ENCODE measurements at places on chromosomes 11 and 22.

DNA sequence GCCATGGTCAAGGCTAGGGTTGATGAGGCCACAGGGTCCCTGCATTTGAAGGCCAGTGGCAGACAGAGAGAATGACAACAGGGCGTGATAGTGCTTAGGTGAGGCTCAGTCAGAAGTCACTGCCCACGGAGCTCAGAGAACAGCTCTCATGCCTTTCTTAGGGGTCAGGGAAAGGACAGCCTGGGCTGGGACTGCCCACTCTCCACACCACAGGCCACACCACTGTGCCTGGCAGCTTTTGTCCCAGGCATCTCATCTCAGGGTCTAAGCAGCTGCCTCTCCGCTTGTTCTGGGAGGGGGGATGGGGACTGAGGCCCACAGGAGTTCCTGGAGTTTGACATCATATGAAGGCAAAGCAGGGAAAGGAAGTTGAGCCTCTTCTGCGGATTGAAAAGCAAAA lies 150.2 kb upstream of the B3GAT1 start:
- no peak for DNase-seq

DNA sequence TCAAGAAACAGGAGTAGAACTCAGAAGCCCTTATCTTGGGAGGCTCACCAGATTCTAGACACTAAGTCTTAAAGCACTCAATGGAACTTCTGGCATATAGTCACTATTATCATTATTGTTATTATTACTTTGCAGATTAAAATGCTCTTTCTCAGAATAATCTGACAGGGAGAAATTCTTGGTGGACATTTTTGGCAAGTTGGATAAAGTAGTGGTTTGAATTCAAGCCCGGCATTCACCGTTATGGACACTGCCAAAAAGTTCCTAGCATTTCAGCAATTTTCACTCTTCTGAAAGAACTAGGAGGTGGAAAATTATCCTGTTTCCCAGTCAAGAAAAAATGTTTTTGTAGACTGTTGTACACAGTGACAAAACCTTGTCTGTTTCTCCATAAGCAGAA lies 179.6 kb upstream of the ISX start:
- no peak for DNase-seq

GRCh38 chr11:119262668-119263351 lies 54.1 kb downstream of the MCAM start:
- no peak for DNase-seq

GRCh38 chr22:23537416-23537815 lies 42.7 kb downstream of the IGLL1 start:
- DNase-seq = no peak

DNA sequence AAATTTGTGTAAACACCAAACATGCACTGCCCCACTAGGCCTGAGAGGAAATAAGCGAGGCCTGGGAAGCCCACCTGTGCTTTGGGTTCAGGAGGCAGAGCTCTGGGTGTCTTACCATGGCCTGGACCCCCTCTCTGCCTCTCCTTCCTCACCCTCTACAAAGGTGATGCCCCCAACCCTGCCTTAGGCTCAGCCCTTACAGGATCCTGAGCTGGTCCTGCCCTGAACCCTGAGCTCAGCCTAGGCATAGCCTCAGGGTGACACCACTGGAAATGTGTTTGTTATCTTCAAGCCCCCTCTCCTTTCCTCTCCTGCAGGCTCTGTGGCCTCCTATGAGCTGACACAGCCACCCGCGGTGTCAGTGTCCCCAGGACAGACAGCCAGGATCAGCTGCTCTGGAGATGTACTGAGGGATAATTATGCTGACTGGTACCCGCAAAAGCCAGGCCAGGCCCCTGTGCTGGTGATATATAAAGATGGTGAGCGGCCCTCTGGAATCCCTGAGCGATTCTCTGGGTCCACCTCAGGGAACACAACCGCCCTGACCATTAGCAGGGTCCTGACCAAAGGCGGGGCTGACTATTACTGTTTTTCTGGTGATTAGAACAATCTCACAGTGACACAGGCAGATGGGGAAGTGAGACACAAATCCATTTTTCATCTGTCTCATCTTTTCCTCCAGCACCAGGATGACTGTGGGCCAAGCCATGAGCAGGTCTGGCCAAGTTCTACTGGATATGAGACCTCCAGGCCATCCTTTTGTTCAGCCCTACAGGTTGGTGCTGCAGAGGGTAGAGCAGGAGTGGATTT lies 117.8 kb downstream of the GGTLC2 start:
- DNase-seq = no peak

GRCh38 chr11:62508336-62509058 lies 38.1 kb downstream of the AHNAK start:
- no peak for DNase-seq

- DNase-seq = no peak
Observed at GRCh38 chr11:833114-833791, 501 bp downstream of the CD151 start.

GRCh38 chr22:40196628-40197360 lies 19.1 kb downstream of the TNRC6B start:
- no peak for DNase-seq

- DNase-seq = no peak
Observed at GRCh38 chr11:65116370-65117205, 913 bp downstream of the ZNHIT2 start.

DNA sequence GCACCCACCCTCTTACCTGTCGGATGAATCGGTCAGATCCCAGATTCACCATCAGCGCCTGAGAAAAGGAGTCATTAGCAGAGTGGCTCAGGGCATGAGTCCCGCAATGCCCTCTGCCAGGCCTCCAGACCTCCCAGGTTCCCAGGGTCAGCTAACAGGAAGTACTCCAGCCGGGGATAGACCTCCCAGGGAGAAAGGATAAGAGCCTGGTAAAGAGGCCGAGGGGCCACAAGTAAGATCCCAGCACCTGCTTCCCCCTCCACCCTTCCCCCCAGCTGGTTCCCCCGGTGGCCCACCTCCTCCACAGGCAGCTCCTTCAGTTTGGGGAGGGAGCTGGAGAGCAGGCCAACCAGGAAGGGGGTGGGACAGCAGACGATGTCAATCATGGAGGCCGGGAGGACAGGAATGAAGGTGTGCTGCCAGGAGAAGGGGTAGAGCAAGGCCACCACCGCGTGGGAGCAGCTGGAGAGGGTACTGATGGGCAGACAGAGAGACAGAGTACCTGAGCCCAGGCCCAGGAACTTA lies 16.4 kb downstream of the RPL27A start:
- DNase-seq = no peak

- DNase-seq = no peak
Observed at GRCh38 chr11:70913715-70914231, 338.6 kb downstream of the SHANK2 start.

GRCh38 chr22:41231369-41231768 lies 9.4 kb downstream of the CHADL start:
- no peak for DNase-seq

- no peak for DNase-seq
Observed at GRCh38 chr11:66220566-66220935, 47.9 kb upstream of the RAB1B start.

GRCh38 chr11:20634781-20635180 lies 34.6 kb upstream of the NELL1 start:
- DNase-seq = no peak

- no peak for DNase-seq
Observed at GRCh38 chr22:21917181-21917958, 35.3 kb downstream of the PPM1F start.

DNA sequence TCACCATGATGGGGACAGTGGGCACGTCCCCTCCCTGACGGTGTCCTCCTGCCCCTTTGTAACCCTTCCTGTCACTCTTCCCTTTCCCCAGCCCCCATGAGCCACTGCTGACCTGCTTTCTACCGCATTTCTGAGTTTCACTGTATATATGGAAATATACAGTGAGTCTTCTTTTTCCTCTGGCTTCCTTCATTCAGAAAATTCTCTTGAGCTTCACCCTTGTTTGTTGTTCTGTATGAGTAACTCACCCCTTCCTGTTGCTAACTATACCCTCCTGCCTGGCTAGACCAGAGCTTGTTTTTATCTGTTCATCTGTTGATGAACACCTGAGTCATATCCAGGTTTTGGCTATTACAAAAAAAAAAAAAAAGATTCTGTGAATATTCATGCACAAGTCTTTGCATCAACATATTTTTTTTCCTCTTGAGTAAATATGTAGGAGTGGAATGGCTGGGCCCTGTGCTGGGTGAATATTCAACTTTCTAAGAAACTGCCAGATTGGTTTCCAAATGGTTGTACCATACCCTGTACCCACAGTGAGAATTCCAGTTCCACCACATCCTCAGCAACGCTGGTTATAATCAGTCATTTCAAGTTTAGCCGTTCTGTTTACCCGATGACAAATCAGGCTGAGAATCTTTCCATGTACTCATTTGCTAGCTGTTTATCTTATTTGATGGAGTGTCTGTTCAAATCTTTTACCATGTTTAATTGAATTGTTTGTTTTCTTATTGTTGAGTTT lies 62.0 kb downstream of the IGF2 start:
- no peak for DNase-seq

GRCh38 chr22:44531487-44531886 lies 33.5 kb upstream of the RTL6 start:
- DNase-seq = no peak

DNA sequence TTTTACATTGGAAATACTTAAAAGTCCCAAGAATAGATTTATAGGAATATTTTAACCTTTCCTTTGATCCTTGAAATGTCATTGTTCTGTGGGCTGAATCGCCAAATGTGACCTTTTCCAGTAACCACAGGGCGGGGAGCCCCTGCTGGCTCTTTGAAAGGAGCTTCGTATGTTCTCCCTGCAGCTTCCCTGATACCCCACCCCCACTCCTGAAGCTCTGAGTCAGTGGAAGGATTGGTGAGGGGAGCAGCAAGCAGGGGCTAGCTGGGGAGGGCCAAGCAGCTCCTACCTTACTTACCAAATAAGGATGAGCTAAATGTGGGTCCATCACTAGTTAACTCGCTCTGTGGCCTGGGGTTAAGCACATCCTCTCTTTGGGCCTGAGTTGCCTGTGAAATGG lies 87.7 kb downstream of the CHST1 start:
- DNase-seq = no peak

DNA sequence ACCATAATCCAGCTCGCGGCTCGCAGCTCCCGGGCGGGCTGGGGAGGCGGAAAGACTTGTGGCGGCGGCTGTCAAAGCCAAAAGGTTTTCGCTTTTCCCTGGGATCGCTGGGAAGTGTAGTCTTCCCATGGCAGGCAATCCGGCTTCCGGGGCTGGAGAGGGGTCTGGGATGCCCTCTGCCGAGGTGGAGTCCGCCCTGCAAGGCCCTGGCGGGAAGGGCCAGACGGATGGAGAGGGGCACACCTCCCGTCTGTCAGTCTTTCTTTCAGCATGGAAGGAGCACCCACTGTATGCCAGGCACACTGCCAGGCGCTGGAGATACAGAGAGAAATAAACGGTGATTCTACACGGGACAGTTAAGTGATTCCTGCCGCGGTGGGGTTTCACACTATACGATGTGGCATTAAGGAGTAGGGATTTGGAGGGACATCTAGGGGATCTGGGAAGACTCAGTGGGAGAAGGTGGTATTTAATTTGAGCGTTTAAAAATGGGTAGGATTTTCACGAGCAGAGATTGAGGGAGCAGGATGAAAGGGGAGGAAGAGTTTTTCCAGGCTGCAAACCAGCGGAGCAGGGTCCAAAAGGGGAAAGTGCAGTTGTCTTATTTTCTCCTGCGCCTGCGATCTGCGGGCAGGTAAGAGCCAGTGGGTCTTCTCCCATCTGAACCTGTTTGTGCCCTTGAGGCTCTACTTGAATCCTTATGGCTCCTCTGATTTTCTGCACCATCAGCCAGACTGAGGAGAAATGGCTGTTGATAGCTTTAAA lies at the start of gene BACE1:
TSS of gene BACE1 (minus strand) at position 60 of the 765 bp plus-strand sequence. CDS start 461 bp downstream, outside the sequence.
- DNase-seq = no peak

GRCh38 chr11:68932358-68932757 lies 28.7 kb downstream of the IGHMBP2 start:
- no peak for DNase-seq

DNA sequence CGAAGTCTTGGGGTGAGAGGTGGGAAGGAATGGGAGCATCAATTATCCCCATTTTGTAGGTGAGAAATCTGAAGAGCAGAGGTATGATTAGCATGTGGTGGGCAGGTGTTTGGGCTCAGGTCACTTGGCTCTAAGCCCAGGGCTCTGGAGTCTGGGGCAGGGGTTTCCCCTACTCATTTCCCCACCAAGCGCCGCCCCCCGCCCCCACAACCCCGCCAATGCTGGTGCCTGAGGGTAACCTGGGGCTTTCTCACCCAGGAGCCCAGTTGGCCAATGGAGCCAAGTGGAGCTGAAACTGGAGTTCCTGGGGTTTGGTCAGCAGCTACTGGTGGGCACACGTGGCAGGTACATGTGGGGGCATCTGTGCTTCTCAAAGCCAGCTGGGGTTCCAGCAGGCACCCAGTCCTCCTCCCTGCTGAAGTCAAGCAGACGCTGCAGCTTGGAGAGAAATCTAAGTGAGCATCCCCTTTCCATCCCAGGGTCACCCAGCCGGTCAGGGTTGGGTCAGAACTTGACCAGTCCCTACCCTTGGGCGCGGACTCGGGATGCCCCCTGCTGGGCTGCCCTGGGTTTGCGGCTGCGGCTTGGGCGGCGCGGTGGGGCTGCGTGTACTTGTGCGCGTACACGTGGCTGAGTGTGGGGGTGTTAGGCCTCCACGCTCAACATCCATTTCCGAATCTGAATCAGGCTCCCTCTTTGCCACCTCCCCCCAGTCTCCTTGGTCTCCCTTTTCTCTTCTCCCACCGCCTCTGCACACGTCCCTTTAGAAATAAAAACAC lies 1.7 kb upstream of the CHRM1 start:
- no peak for DNase-seq

DNA sequence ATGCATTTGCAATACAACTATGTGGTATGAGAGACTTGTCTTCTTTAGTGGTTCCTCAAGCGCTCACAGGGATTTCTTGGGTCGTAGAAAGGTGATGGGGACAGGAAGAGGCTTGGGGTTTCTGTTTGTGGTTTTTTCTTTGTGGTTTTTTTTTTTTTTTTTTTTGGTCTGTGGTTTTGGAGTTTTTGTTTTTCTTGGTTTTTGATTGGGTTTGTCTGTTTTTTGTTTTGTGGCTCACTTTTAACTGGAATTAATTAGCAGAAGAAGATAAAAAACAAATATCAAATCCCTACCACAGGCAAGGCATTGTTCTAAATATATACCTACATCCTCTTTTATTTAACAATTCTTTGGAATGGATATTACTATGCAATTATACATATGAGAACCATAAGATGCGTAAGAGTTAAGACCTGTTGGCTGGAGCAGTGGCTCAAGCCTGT lies 5.5 kb downstream of the TTC28 start:
- no peak for DNase-seq

DNA sequence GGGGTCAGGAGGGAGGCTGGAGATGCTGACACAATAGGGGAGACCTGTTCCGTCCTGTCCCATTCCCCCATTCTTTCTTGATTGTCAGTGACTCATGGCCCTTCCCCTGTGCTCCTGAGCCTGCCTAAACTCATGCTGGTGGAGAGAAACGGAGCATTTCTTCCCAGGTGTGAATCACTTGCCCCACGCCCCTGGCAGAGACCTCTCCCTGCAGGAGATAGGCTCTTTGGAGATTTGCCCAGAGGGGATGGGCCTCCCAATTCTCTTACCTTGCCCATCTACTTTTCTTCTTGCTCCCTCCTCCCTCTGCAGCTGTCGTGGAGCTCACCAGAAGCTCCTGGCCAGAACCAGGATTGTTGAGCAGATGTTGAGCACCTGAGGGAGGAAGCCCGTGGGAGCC lies 121.9 kb upstream of the OR9Q1 start:
- no peak for DNase-seq
